ENCODE measurements at places on chromosomes 1 and 21.

DNA sequence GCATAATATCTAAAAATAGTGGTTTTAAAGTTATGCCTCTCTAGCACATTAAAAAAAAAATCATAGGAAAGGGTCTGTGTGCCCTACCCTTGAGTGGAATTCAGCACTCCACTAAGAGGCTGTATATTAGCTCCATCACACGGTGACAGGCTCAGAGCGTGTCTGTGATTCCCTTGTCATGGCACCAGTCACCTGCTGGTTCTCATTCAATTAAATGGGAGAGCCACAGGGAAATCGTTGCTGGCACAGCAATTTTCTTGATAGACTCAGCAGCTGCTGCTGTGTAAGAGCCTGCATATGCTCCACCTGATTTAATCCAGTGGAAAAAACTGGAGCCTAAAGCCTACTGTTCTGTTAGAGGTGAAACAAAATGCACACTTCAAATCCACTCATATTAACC lies 9.5 kb downstream of the ATP6V1G3 start:
- DNase-seq = no peak

DNA sequence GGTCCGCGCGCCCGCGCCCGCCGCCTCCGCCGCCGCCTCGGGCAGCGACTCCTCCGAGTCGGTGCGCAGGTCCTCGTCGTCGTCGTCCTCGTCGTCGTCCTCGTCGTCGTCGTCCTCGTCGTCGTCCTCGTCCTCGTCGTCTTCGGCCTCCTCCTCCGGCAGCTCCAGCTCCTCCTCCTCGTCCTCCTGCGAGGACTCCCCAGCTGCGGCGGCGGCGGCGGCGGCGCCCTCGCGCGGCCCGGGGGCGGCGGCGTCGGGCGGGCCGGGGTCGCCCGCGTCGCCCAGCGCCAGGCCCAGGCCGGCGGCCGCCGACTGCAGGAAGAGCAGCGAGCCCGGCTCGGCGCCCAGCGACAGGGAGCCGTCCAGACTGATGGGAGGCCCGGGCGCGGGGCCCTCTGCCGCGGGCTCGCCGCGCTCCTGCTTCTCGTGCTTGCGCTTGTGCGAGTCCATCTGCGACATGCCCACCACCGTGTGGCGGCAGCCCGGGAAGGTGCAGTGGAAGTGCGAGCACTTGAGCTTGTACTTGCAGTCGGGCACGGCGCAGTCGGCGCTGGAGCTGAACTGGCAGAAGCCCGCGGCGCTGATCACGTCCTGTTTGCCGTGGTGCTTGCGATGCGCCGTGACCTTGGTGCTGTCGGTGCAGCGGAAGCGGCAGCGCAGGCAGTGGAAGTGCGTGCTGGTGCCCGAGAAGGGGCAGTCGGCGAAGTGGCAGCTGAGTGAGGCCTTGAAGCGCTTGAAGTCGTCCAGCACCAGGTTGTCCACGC lies 157.3 kb downstream of the CASZ1 start:
- no peak for DNase-seq

DNA sequence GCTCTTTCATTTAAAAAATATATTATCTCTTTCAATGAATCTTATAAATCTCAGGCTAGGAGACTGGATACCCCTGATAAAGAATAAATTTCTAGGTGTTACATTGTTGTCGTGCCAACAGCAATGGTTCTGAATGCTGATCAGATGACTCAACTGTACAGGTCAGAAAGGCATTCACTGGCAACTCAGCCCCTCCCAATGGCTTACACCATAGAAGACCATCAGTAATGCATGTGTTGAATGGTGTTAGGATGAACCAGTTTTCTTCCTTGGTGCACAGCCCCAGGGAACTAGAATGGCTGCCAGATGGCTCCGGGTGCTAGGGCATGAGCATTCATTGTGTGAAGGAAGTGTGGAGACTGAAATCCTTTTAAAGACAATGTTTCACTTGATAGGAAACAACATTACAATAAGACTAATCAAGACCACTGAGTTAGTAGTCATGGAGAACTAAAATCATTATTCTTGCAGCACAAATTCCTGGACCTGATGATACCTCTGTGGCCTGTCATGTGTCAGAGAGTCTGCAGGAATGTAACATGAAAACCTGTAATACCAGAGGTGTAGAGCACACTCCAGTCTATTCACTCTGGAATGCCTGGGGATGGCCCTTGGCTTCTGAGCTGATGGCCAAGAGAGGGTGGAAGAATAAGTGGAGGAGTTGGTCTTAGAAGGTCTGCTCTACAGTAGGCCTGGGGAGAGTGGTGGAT lies 187.7 kb upstream of the LMO4 start:
- no peak for DNase-seq

- no peak for DNase-seq
Observed at GRCh38 chr1:205588636-205589035, 43.2 kb downstream of the ELK4 start.

- no peak for DNase-seq
Observed at GRCh38 chr1:155003766-155004351, 1.3 kb downstream of the ZBTB7B start.

GRCh38 chr1:41752514-41753170 lies 166.1 kb downstream of the HIVEP3 start:
- no peak for DNase-seq

- no peak for DNase-seq
Observed at GRCh38 chr1:210342986-210343780, 14.5 kb downstream of the HHAT start.

DNA sequence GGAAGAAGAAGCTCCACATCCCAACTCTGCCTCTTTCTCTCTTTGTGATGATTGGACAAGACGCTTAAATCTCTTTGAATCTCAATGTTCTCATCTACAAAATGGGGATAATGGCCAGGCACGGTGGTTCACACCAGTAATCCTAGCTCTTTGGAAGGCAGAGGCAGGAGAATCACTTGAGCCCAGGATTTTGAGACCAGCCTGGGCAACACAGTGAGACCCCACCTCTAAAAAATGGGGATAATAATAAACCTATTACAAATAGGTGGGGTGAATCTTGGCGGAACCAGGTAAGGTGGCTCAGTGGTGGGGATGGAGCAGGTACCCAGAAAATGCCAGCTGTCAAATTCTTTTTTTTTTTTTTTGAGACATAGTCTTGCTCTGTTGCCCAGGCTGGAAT lies 29.4 kb upstream of the ARHGEF10L start:
- no peak for DNase-seq

- no peak for DNase-seq
Observed at GRCh38 chr1:81312272-81312754, 488.4 kb upstream of the ADGRL2 start.

GRCh38 chr1:24085546-24085945 lies 26.4 kb downstream of the MYOM3 start:
- DNase-seq = no peak

DNA sequence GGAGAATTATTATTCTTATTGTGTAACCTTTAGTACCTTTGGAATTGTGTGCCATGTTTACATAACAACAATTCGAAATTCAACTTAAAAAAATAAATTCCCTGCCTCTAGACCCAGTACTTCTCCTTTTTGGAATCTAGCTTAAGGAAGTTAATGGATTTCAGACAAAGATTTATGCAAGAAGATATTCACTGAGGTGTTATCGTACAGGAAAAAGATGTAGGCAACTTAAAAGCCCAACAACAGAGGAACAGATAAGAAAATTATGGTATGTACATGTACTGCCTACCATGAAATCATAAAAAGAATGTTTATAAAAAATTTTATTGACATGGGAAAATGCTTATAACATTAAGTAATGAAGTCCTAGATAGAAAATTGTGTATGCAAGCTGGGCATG lies 18.2 kb upstream of the STMN1 start:
- DNase-seq = no peak

DNA sequence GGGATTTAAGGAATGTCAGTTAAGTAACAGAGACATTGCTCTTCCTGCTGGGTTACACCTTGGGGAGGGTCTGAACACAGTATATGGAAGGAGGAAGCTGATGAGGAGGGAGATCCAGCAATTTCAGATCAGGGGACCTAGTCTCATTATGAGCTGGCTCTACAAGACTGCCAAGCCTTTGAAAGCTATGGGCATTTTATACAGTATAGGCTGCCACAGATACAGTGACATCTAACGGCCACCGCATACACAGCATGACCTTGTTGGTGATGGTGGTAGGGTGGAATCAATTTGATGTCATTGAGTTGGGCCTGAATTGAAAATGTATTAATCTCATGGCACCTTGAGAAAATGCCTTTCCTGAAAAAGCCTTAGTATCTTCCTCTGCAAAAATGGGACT lies 22.6 kb upstream of the ZP4 start:
- no peak for DNase-seq

DNA sequence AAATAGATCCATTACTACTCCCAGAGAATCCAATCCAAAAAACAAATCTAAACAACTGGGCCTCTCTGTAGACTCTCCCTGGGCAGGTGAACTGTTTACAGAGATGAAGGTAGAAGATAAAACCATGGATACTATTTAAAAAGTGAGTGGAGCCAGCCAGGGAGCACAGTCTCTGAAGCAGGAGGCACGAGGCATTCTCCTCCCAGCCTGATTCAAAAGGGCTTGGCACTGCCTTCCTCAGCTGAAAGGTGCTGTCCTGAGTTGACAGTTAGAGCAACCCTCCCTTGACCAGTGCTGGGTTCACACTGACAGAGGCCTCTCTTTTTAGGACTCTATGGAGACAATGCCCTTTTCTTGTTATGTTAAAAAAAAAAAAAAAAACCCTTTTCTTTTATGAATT lies 36.8 kb downstream of the HENMT1 start:
- no peak for DNase-seq

- no peak for DNase-seq
Observed at GRCh38 chr1:41705798-41706197, 212.9 kb downstream of the HIVEP3 start.

GRCh38 chr1:156368889-156369684 lies at the start of gene RHBG:
RHBG (plus strand) TSS chr1:156369211; CDS start chr1:156369250, 39 bp downstream.
- peak; percentile 7 for DNase-seq

GRCh38 chr1:84145068-84145467 lies 997 bp downstream of the PRKACB start:
- DNase-seq = peak; percentile 56

DNA sequence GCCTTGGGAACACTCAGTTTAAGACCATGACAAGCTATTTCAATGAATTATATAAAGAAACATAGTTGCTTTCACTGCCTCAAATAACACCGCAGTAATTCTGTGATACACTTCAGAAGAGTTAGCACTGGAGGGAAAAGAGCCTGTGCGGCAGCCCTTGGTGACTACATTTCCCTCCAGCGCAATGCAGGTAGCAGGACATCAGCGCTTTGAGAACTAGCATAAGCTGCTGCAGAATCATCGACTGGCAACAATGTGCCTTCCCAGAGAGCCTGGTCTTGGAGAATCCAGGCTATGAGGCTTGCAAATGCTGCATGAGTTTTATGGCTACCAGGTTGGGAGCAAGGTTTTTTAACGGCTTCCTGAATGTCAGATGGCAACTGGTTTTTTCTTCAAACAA lies 7.5 kb downstream of the NRIP1 start:
- no peak for DNase-seq

DNA sequence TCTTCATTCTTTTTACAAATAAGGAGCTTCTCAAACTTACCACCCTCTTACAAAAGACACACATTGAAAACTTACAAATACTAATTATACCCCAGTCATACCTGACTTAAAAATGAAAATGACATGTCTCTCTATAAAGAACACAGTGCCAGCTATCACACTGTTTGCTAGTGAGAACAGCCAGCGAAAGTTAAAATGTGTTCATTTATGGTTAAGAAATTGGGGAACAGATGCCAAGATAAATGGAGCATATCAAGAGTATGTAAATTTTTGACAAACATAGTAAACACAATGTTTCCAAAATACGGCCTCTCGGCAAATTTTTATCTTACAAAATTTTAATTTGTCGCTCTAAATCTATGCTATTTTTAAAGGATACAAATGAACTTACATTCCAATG lies 1422.9 kb downstream of the KCNT2 start:
- no peak for DNase-seq

DNA sequence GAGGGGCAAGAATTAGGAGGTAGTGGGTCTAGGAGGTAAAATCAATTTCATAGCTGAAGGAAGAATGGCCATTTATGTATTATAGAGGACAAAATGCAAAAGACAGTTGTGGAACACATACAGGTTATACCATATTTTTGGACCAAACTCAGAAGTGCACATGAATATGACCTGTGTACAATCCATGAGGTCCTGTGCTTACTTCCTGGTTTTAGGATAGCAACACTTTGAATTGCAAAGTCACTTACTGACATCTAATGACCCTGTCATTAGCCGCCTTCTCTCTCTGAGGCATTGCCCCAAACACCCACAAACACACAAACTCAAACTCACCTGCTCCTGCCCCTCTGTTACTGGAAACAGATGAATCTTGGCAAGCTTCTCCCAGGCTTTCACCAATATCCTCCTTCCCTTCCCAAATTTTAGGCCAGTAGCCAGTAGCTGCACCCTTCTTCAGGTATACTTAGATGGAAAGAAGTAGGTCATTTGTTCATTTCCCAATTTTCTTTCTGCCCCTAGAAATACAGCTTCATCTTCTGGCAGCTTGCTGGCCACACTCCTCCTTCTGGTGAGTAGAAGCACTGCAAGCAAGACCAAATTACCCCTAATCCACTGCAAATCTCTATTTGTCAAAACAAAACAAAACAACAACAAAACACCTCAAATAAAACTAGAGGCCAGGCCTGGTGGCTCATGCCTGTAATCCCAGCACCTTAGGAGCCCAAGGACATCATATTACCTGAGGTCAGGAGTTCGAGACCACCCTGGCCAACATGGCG lies 13.7 kb upstream of the RPL5 start:
- DNase-seq = peak; percentile 44

Data from CD4-positive, alpha-beta T cell treated with Interleukin-10 for 1 hour (primary cell).